ENCODE measurements at places on chromosomes 3 and 15.
A peak's percentile ranks its signal among the peaks of the same experiment; 100 is the strongest.

- no peak for DNase-seq
Measured at GRCh38 chr3:141368925-141369794, 856 bp downstream of the ZBTB38 start.

DNA sequence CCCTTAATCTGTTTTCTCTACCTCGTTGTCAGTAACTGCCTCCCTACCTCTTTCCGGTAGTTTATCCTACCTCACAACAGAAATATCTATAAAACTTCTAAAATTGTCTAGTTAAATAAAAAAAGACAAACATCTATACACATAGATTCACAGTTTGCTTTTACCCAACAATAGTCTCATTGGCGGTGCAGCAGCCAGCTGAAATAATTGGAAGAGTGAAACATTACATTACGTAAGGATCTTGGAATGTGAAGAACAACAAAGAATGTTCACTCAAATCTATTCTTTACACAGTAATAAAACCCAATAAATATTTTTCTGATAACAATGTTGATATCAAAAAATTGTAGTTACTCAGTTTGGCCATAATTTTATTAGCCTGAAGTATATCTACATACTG is 115.5 kb upstream of the ARPP21 start:
- no peak for DNase-seq

DNA sequence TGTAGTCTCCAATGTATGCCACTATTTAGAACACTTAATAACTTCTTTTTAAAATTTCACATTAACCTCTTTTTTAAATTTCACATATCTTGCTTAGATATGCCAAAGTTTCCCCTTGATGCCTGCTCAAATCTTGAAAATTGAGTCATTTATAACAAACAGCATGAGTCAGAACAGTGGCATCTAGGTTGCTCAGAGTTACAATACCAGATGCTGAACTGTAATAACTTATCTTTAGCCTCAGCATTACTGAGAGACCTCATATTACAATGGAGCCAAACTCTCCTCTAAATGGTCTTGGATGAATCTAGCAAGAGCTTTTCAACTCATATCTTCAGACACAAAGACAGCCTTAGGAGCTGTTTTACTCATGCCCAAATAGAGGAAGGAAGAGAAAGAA is 439.3 kb upstream of the ARPP21 start:
- DNase-seq: no peak

DNA sequence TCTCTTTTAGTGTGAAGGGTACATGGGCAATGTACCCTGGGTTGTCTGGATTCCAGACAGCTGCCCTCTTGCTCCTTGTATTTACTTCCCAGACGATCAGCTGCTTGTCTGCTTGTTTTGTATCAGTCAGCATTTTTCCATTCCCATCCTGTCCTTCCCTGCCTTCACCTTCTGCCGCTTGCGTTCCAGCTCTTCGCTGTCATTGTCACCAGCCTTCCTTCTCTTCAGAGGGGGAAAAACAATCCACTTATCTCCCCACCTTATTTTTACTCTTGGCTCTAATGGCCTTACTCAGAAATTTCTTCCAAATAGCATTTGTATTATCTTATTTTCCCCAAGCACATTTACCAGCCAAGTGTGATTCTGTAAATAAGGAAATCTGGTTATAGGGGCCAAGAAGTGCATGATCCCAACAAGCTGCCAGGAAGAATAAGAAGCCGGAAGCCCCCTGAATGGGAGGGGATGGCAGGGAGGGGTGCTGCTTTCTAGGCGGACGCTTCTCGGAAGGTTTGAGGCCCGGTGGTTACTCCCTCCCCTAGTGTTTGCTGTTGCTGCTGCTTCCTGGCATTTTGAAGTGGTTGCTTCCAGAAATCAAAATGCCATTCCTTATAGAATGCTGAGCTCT is 497.6 kb downstream of the NTRK3 start:
- DNase-seq: no peak

- DNase-seq: no peak
Measured at GRCh38 chr3:8603115-8603710, 41.4 kb downstream of the SSUH2 start.

GRCh38 chr15:92430069-92430440 is 36.4 kb downstream of the ST8SIA2 start:
- no peak for DNase-seq

DNA sequence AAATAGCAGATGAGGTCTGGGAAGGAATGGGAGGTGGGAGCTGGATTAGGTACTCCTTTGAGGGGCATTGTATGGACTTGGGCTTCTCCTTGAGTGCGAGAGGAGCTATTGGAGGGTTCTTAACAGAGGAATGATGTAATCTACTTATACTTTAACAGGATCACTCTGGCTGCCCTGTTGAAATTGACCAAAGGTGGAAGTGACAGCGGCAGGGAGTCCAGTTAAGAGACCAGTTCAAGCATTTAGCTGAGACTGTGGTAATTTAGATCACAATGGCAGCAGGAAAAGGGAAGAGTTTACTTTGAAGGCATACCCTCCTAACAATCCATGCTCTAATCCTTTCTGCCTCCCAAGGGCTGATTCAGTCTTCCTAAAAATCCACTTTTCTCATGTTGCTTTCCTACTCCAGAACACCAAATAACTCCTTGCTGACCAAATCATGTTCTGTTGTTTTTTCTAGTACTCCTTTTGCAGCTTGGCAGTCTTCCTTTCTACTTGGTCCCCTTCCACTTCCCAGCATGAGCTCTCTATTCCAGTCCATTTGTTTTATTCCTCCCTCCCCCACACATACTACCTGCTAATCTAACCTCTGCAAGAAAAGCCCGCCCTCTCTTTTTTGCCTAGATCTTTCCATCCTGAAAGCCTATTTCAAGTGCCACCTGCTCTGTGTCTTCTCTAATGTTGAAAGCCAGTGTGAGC is 139.4 kb downstream of the NECTIN3 start:
- DNase-seq: no peak

GRCh38 chr15:40787344-40787841 is 17.6 kb downstream of the C15orf62 start:
- no peak for DNase-seq

DNA sequence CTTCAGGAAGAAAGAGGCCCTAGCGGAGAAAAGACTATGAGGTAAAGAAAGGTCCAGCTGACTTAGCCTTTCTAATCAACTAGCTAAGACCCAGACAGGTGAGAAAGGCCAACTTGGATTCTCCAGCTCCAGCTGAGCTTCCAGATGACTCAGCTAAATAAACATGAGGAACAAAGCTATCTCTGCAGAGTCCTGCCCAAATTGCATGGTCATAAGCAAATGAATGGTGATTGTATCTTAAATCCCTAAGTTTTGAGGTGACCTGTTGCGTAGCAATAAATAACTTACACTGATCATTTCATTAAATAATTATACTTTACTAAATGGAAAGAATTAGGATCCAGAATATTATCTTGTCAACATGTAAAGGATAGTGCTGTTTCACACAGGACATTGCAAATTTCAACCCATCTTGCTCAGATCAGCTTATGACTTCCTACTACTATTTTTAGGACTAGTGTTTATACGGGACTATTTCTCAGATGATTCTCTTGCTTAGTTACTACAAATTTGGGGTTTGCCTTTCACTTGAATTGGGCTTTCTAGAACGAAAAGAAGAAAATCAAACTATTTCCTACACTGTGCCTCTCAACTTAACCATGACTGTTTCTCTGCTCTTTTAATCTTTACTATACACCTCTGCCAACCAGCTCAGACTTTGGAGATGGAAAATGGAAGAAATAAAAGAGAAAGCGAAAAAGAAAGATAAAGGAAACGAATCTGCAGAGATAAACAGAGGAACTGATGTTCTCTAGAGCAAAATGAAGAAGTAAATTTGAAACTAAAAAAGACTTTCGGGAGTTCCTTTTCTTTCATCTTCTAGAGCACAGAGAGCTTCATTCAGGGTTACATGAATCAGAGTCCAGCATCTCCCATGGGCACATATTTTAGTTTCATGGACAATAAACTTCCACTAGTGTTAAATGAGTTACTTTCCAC is 6.6 kb upstream of the ADGRG7 start:
- DNase-seq: peak; percentile 54

- no peak for DNase-seq
Measured at GRCh38 chr3:98829246-98829832, 66.2 kb downstream of the ST3GAL6 start.

- DNase-seq: no peak
Measured at GRCh38 chr3:143430568-143430967, 311.0 kb downstream of the CHST2 start.

DNA sequence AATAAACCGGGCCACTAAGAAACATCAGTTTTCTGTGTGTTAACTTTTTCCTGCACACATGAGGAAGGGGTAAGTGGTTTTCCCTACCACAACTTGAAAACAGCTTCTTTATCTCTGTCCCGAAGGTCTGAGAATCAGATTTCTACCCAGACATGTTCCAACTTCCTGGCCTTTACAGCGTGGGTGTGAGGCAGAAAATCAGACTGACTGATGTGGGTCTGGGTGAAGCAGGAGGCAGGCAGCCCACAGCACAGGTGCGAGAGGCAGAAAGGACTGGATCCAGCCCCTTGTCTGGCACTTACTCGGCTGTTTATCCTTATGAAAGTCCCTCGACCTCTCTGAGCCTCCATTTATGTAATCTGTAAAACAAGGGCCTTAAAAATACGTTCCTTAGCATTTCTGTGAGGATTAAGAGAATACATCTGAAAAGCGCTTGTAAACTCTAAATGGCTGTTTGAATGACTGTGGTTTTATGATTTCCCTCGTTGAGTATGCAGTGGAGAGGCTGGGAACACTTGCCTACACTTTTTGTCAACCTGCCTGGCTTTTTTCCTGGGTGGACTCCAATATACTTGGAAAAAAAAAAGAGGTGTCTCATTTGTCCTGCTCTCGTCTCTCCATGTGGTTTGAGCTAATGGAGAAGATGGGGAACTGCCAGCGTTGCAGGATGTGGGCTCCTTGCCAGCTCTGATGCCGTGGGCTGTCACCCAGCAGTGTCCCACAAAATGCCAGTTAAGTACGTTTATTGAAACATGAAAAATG is 3.1 kb downstream of the AGBL1 start:
- DNase-seq: no peak

- no peak for DNase-seq
Measured at GRCh38 chr3:52696830-52697631, 8.6 kb downstream of the GLT8D1 start.

GRCh38 chr3:114071786-114072185 is 15.2 kb downstream of the QTRT2 start:
- DNase-seq: no peak

DNA sequence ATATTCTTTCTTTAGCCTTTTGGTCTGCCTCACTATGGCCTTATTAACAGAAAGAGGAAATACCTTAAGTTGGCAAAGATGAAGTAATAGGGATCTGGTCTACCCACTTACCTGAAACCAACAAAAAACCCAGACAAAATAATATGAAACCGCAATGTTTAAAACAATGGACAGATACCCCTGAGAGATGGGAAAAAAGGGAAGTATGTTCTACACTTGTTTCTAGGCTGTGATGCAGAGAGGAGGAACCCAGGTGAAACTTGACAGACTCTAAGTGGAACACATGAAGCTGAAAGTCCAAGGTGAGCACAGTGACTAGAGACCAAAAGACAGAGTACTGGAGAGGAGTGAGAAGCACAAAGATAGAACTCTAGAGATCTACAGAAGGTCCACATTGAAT is 78.4 kb downstream of the NR2E3 start:
- no peak for DNase-seq

- no peak for DNase-seq
Measured at GRCh38 chr3:61858054-61858453, 296.7 kb downstream of the PTPRG start.

DNA sequence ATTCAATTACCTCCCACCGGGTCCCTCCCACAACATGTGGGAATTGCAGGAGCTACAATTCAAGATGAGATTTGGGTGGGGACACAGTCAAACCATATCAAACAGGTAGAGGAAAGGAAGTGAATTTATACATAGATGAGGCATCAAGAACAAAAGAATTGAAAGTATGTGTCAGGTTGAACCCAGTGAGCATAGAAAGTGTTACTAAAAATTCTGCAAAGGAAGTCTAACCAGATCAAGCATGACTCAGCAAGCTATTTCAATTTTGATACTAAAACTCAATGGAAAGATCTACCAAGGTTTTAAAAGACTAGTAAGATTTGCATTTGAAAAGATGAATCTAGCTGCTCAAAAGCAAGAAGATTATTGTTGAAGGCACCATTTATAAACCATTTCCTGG is 323.0 kb downstream of the ROBO2 start:
- DNase-seq: no peak

DNA sequence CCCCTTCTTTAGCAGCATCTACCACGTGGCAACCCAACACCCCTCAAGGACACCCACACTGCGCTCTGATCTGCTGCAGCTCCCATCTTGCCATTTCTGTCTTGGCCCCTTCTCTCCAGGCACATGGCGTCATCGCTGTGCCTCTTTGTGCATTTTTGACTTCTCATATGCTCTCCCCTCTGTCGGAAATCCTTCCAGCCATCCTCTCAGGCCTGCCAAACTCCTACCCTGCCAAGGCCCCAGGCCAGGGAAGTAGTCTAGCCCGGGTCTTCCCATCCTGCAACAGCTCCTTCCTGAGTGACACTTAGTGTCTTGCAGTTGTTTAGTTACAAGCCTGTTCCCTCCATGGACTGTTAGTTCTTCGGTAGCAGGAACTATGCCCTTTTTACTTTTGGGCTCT is 34.0 kb upstream of the CTXND1 start:
- no peak for DNase-seq

- DNase-seq: no peak
Measured at GRCh38 chr3:185629554-185630181, 43.6 kb downstream of the SENP2 start.

GRCh38 chr3:194617827-194618226 is 15.4 kb downstream of the TMEM44 start:
- DNase-seq: no peak

DNA sequence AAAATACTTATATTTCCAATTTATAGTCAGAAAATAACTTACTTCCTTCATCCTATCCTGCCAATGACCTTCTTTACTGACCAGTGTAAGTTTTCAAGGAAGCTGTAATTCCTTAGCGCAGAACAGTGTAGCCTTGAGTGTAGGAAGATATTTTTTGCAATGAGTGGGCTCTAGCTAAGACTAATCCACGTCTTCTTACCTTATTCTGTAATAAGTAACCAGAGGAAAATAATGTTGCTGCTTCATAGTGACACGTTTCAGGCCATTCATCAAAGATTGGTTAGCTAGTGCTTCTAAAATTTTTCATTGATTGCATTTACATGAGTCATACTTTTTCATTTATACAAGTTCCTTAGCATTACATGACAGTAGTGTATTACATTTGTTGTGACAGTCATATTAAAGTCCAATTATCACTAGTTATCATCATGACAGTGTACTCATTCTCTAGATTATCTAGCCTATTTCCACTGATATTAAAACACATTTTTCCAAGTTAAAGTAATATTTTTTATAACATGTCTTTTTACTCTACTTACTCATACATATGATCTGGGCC is 403.8 kb upstream of the EPHA3 start:
- DNase-seq: no peak

DNA sequence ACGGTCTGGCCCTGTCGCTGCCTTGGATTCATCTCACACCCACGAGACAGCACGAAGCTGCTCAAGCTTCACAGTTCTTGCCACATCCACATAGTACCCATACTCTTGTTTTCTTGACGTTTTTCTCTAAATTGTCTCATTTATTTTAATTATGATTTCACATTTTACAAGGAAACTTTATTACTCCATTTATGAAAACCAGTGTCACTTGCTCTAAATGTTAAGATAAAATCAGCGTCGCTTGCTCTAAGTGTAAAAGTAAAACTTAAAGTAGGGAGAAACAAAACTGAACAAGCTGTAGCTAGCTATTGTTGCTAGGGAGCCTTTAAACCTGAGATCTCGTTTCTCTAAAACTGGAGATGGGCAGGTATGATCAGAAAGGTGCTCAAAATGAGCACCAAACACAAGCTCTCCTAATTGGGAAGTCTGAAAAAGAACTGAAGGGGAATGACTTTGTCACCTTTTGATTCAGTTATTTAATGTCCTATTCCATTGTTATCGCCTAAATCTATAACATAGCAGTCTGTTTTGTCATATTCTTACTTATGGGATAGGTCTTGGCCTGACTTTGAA is 680 bp downstream of the IFT122 start:
- DNase-seq: no peak

Data from GM10248 (cell line).